HuH-7 (cell line): ENCODE measurements at places on chromosomes 1 and 21.

- DNase-seq = no peak
Measured at GRCh38 chr1:52460694-52461093, 56.3 kb downstream of the PRPF38A start.

- DNase-seq = no peak
Measured at GRCh38 chr1:222794656-222795474, 20.0 kb upstream of the DISP1 start.

DNA sequence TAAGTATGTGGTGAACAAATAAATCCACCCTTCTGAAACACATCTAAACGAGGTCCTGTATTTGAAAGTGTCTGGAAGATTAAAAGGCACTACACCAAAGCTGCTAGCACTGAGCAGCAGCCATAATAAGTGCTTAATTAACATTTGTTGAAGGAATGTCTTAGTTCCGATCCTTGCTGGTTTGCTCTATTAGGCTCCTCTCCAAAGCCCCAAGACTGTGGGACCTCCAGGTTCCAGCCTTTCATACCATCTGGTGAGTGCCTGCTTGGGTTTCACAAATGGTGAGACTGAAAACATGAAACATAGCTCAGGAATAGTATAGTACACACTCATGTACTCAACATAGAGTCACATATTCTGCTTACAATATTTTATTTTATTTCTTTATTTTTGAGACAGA, 640 bp upstream of the CYP2J2 start:
- DNase-seq = no peak

DNA sequence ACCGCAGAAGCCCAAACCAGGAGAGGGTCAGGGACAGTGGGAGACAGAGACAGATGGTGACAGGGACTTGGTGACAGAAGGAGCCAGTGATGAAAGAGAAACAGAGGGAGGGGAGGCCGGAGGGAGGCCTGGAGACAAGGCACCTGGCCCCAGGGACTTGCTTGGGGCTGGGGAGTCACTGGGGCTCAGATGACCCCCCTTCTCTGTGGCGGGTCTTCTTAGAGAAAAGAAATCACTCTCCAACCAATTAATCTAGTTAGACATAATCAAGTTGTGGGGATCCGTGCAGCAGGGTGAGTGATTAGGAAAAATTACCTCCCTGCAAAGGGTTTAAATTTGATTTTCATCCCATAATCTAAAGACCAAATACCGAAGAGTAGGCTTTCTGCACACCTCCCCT, 519.8 kb downstream of the PTPRU start:
- no peak for DNase-seq

DNA sequence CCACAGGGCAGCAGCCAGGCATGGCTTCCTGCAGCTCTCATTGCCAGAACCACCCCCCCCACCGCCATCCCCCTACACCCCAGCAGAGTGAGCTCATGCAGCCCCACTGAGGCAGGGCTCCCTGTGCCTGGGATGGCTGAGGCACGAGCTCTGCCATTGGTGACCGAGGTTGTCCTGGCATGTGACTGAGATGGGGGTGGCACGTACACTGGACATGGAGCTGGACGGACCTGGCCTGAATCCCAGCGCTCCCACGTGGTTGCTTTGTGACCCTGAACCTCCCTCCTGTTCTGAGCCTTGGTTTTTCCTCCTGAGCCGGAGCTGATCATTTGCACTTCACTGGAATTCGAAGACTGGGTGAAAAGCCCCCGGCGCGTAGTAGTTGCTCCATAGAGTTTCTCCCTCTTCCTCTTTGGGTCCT, 28.3 kb downstream of the ALPL start:
- no peak for DNase-seq

DNA sequence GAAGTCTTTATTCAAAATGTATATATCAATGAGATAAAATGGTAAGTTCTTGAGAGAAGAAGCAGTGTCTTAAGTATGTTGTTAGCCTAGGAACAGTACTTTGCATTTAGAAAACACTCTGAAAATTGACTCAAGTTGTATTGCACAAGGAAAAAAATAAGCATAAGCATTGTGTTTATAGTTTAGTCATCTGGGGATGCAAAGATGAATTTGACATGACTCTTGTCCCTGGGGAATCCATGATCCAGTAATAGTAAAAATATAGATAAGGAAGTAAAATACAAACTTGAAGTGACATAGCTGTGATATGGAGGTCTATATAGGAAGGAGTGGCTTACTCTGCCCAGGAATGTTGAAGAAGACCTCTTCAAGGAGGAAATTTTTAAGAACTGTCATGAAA, 185.0 kb upstream of the PTBP2 start:
- no peak for DNase-seq

DNA sequence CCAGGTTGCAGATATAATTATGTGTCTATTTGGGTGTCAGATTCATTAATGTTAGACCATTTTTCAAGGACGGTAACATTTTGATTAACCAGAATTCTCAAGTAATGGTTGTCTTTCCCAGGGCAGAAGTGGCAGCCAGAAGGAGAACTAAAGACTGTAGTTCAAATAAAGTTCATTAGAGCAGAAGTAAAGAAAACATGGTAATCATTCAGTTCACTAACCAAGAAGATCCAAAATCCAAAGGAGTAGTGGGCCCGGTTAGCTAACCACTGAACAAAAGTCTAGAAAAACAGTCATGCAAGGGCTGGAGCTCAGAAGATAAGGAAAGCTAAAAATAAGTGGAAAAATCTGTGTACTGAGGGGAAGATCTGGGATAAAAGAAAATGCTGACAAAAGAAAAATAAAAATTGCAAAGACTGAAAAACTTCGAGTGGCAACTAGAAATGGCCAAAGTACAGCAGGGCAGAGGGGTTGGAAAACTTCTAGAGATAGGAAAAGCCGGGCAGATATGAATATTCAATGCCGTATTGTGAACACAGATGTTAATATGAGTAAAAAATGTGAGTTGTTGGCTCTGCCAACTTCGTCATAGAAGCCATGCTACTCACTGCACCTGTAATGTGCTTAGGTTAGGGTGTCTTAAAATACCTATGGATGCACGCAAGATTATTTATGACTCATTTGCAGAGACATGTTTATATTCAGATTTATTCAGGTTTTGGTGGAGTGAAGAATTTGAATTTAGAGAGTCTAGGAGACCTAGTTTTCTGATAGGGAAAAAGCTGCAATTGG, 925.9 kb downstream of the LTN1 start:
- DNase-seq = no peak

GRCh38 chr1:203361945-203362719, 11.2 kb upstream of the FMOD start:
- DNase-seq = no peak

- DNase-seq = no peak
Measured at GRCh38 chr1:110264430-110264829, 54.3 kb downstream of the KCNC4 start.

GRCh38 chr1:119086830-119087229, 53.6 kb downstream of the WARS2 start:
- DNase-seq = no peak

DNA sequence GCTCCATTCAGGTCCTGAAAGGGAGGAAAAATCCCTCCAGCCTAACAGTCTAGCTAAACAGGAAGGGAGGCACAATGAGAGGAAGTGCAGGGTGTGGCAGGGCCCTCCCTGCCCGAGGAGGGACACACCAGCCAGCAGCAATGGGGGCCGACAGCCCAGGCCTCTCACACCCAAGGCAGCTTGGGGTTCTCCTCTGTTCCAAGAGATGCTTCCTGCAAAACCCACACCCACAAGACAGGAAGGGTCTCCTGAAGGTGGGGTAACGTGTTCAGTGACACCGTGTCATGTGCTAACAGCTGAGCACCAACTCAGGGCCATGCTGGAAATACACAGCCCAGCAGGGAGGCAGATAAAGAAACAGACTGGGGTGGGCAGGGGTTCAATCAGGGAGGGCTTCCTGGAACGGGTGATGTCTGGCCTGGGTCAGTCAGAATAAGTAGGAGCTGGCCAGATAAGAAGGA, 10.2 kb downstream of the ECE1 start:
- DNase-seq = no peak

- no peak for DNase-seq
Measured at GRCh38 chr1:154730986-154731489, 123.1 kb upstream of the ADAR start.

DNA sequence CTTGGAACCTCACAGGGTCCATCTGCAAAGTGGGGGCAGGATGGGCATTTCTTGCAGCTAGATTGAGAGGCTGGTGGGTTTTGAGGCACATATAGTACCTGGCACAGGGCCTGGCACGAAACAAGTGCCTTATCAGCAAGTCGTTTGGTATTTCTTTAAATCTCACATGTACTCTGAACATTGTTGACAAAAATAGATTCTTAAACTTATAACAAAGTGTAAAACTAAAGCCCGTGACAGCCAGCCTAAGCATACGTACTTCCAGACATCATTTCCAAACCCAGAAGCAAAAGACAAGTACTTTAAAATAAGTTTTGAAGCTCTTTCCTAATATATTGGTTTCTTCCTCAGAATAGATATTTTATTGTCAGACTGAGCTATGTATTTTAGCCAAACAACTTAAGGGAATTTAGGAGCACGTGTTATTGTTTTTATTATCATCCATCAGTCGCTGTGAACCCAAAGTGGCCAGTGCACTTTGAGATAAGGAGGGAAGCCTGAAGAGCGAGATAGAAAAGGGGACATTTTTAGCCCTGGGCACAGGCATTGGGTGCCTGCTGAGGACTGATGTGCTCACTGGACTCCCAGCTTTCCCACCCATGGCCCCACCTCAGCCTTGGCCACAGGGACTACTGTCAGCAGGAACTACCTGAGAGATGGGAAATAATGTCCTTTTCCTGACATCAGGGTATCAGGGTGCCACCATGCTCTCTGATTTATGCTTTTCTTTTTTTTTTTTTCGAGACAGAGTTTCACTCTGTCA, 3.0 kb downstream of the FBLIM1 start:
- no peak for DNase-seq

GRCh38 chr1:20785907-20786252, 1.2 kb downstream of the HP1BP3 start:
- no peak for DNase-seq

- no peak for DNase-seq
Measured at GRCh38 chr1:180256341-180257027, 26.4 kb downstream of the LHX4 start.

DNA sequence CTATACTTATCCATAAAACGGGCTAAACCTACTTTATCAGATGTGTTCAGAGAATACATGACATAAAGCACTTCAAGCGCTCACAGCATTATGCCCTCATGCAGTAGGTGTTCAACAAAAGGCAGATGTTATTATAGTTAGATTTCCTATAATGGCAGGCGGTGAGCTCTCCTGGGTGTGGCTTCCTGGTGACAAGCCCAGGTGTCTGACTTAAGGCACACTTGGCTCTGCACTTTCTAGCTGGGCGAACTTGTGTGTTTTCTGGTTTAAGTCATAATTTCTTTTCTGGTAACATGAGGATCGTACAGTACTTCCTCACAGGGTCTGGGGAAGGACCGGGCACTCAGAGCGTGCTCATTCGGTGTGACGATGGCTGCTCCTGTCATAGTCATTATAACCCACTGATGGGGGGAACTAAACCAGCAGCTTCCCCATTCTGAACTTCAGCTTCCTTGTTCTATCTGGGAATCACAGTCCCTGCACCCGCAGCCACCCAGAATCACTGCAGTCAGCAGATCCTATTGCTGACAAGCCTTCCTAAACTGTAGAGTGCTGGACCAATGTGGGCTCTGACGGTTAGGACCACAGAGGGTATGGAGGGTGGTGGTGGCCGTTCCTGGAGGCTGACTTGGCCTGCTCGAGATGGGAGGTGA, 52.8 kb downstream of the IGSF21 start:
- no peak for DNase-seq

- DNase-seq = no peak
Measured at GRCh38 chr1:51910221-51911000, 31.9 kb upstream of the NRDC start.

GRCh38 chr1:218969006-218969405, 204.7 kb upstream of the LYPLAL1 start:
- no peak for DNase-seq

DNA sequence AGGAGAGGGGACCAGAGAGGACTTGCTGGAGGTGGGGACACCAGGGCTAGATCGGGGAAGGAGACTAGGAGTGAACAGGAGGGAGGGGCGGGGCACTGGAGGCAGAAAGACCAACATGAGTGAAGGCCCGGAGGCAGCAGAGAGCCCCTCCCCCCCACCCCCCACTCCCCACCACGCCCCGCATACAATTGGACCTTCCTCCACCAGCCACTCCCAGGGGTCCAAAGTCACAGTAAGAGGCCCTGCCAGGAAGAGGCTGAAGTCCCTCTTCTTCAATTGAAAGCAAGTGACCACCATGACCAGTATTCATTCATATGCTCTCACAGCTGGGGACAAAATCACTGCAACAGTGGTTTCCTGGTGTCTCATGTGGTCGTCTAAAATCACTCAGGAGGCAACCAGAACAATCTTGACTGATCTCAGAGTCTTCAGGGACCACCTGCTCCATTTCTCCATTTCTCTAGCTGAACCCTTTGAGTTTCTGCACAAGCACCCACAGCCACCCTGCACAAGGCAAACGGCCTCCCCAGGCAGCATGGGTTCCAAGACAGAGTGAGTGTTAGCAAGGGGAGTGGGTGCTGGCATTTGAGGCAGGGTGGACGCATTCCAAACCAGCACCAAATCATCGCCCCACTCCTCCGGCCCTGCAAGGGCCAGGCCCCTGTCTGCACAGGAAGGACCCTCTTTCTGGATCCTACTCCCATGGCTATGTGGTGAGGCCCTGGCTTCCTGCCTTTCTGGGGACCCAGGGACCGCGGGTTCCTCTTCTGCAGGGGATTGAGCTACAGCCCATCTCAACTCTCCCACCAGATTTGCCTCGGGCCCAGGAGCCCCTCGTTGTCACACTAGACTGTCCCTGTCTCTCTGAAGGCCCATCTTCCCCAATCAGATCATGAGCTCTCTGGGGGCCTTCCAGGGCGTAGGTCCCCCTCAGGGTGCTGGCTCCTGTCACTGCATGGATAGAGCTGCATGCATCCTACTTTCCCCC, 17.0 kb downstream of the LAPTM5 start:
- no peak for DNase-seq

DNA sequence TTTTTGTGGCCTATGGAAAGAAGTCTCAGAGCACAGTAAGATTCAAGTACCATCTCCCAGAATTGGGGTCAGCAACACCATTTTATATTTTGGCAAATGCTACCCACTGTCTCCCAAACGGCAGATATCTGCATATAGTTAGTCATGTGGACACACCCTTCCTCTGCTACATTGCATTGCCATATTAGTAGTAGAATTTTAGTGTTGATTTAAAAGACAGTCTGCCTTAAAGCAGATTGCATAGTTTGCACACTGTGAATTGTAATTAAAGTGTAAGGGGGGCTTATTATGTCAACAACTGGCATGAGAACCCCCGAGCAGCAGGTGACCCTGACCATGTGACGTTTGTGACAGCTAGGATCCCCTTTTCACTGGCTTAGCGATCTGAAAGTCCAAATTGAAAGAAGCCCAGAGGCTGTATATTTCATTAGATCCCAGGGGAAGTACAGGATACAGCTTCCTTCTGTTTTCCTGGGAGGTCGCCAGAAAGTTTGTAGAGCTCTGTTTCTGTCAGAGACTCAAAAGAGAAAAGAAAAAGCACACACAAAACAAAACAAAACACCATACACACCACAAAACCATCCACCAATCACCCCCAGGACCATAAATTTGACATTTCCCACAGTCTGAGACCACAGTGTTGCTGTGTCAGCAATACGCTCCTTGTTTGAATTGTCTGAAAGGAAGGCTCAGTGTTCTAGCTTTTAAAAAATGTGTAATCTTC, 172.4 kb downstream of the NFIA start:
- no peak for DNase-seq
